Endothelial cell of umbilical vein (primary cell): ENCODE measurements at places on chromosomes 7 and 10. TPM values are rescaled to one million over a fixed set of nuclear protein-coding genes. Genes with fewer than 3 reads are reported as not detected.

Gene CCZ1B
- total RNA-seq: 77.1 and 79.7 TPM in 2 replicates

Gene IPMK
- 8.1 and 8.2 TPM in 2 replicates for total RNA-seq

Gene AZGP1
- total RNA-seq: not detected in 2 replicates

Gene CPA4
- total RNA-seq: not detected in 2 replicates

Gene ADAMTS14
- total RNA-seq: not detected in 2 replicates

Gene IFIT1
- 0.39 and 0.75 TPM in 2 replicates for total RNA-seq

Gene CALHM1
- total RNA-seq: not detected in 2 replicates

Gene LIPK
- not detected in 2 replicates for total RNA-seq

- no peak for DNase-seq
Measured at GRCh38 chr10:122292376-122292775, 21.3 kb downstream of the BTBD16 start.

DNA sequence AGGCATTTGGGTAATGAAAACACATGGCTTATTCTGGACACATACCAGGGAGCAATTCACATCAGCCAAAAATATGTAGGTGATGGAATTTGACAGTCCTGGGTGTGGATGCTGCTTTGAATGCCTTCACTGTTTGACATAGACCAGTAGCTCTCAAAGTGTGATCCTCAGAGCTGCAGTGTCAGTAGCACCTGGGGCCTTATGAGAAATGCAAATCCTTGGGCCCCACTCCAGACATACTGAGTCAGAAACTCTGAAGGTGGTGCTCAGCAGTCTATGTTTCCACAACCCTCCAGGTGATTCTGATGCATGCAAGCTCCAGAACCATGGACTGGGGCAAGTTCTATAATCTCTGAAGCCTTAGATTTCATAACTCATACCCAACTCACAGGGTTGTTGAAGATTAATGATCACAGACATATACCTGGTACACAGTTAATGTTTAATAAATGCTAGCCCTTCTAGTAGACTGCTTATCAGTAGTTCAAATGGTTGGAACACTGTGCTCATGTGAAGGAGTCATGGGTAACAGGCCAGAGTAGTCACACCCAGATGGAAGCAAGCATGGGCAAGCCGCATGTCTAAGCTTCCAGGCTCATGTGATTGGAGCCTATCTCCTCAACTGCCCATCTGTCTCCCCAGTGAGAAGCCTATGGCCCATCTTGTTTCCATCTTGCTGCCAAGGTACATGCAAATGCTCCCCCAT, 715.7 kb downstream of the GRID1 start:
- DNase-seq: no peak

- no peak for DNase-seq
Measured at GRCh38 chr10:87603769-87604168, 55.9 kb upstream of the PAPSS2 start.

- no peak for DNase-seq
Measured at GRCh38 chr10:14184841-14185315, 145.8 kb downstream of the FRMD4A start.

DNA sequence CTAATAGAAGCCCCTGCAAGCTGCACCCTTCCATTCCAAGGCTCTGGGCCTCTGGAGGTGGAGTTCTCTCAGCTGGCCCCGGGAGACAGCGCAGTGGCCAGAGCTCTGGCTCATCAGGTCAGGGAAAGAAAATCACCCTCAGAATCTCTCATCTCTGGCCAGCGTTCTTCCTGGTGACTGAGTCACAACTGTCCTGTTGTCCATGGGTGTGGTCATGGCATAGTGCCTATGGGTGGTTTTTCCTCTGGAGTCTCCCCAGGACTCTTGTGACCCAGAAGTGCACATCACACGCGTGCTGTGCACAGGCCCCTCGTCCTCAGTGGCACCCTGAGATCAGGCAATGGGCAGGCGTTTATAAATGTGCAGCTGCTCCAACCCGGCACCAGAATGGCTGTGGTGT, 27.4 kb upstream of the FXYD4 start:
- no peak for DNase-seq

GRCh38 chr7:42843205-42843800, 68.6 kb downstream of the C7orf25 start:
- peak; percentile 53 for DNase-seq

- DNase-seq: no peak
Measured at GRCh38 chr10:132390170-132390920, 6.7 kb upstream of the PWWP2B start.

DNA sequence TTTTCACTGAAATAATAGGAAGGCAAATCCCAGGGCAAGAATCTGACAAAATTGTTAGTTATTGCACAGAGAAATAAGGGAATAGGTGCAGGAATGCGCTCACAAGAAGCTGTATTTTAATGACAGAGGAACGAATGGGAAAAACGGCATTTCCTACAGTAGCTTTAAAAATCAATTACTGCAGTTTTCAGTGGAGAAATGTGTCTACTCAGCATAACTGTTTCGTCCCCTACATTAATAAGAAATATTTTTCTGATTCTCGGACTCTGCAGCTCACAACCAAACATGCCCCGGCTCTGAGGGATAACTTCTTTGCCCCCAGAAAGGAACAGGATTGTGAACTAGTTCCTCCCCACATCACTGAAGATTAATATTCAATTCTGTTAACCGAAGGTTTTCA, 44.9 kb upstream of the TCERG1L start:
- DNase-seq: no peak

DNA sequence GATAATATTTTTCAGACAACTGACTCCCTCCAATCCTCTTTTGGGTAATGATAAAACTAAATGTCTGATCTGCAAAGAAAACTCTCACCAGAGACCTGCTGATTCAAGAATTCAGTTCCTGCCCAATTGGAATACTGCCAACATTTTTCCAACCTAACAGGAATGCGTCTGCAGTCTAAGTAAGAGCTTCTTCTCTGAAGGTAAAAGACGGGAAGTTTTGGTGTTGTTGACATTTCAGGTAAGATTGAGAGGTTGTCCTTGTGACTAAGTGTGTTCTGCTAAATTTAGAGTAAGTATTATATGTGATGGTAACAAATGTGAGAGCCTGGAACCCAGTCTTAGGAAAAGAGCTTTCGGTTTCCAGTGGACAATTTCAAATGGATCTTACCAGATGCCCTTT, 17.6 kb downstream of the IFIT5 start:
- DNase-seq: peak; percentile 45

GRCh38 chr7:93910076-93910994, 4.0 kb downstream of the GNGT1 start:
- peak; percentile 86 for DNase-seq

DNA sequence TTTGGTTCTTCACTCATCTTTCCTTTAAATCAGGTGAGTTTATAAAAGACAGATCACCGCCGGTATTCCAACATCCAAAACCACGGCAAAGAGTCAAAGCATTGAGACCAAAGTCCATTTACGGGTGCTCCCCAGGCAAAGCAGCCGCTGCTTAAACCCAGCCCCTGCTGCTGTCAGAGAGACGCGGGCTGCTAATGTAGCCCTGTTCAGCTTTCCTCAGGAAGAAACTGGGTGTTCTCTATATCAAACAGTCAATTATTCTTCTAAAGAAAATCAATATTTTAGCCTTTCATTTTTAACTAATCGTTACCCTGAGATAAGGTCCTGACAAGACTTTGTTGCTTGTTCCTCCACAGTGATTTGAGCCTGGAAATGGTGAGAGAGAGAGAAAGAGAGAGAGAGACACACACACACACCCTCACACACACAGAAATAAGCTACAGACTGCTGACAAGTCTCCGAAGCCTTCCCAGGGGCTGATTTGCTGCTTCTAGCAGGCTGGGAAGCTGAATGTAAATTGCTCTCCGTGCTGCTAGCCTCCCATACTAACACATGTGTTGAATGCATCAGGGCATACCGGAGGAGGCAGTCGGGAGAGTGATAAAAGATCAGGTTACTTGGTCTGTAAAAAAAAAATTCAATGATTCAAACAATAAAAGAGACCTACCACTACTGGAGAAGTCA, 183.0 kb upstream of the ANK3 start:
- peak; percentile 18 for DNase-seq

DNA sequence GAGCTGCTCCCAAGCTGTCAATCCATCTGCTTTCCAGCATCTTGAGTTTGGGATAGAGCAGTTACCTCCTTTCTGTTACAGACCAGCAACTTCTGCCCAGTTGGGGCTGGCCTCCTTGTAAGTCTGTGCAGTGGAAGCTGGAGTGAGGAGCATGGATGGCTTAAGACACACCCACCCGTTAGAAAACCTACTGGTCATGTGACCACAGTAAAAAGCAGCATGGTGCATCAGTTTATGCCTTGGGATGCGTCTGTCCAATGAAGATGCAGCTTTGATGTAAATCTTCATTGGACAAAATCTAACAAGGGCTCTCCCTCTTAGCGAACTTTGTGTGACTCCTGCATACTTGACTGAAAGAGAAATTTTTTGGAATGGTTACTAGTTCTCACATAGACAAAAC, 453.5 kb downstream of the TYW1 start:
- no peak for DNase-seq
